ENCODE measurements at places on chromosomes 12 and 14. TPM values are rescaled to one million over a fixed set of nuclear protein-coding genes. Genes with fewer than 3 reads are reported as not detected.

KLRG1 gene
- 0.22 TPM for total RNA-seq

CTSG gene
- not detected for total RNA-seq

SIX6 gene
- total RNA-seq: not detected

KLRD1 gene
- total RNA-seq: 0.20 TPM

CLEC1A gene
- 12.5 TPM for total RNA-seq

AJUBA gene
- total RNA-seq: 36.0 TPM

SUSD6 gene
- 11.3 TPM for total RNA-seq

TPH2 gene
- not detected for total RNA-seq

ACRBP gene
- 0.20 TPM for total RNA-seq

C12orf56 gene
- not detected for total RNA-seq

DPPA3 gene
- not detected for total RNA-seq

SOAT2 gene
- total RNA-seq: not detected

CRIP1 gene
- 0.44 TPM for total RNA-seq

AICDA gene
- total RNA-seq: not detected

AGAP2 gene
- total RNA-seq: 0.20 TPM

LIN7A gene
- 0.20 TPM for total RNA-seq

PMCH gene
- total RNA-seq: not detected

KCNA5 gene
- not detected for total RNA-seq

C12orf54 gene
- not detected for total RNA-seq

PTPRB gene
- 112 TPM for total RNA-seq

POP5 gene
- total RNA-seq: 23.6 TPM

CDCA3 gene
- 3.4 TPM for total RNA-seq

SLC35F4 gene
- not detected for total RNA-seq

SERPINA4 gene
- total RNA-seq: not detected

LHX5 gene
- not detected for total RNA-seq

ACIN1 gene
- 48.6 TPM for total RNA-seq

VRTN gene
- not detected for total RNA-seq

ADAMTS20 gene
- not detected for total RNA-seq

ABHD12B gene
- not detected for total RNA-seq

CLEC14A gene
- 90.1 TPM for total RNA-seq

CLEC4A gene
- not detected for total RNA-seq

CPNE6 gene
- not detected for total RNA-seq

SAMD4A gene
- 19.6 TPM for total RNA-seq
